ENCODE measurements at places on chromosomes 11 and 22. TPM values are rescaled to one million over a fixed set of nuclear protein-coding genes. Genes with fewer than 3 reads are reported as not detected.

Gene ACTN3
- not detected for total RNA-seq

Gene SCT
- not detected for total RNA-seq

Gene SELENOH
- 210 TPM for total RNA-seq

DNA sequence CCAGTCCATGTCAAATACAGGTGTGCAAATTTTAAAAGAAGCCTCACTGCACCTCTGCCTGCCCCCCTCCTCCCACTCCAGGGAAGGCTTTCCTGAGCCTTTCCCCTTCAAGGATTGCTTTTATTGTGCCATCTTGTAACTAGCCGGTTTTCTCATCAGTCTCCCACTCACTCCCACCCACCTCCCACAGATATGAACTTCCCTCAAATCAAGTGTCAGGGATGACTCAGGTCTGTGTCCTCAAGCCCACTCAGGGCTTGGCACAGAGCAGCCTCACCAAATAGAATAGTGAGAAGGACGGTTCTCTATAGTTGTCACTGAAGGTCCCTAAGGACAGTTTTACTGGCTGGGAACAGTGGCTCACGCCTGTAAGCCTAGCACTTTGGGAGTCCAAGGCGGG is 43.0 kb downstream of the THAP12 start:
- no peaks in the 10 kb centered on the region for H3K27me3 ChIP-seq
- peaks cover 2% of the 10 kb centered on the region for H3K36me3 ChIP-seq
- no peak overlapping the region for H3K4me3 ChIP-seq
- no peak for DNase-seq
- H3K4me1 ChIP-seq: peaks cover 21% of the 10 kb centered on the region

- H3K27ac ChIP-seq: no peak overlapping the region
- peaks cover 10% of the 10 kb centered on the region for H3K27me3 ChIP-seq
- no peaks in the 10 kb centered on the region for H3K4me1 ChIP-seq
- no peaks in the 10 kb centered on the region for H3K36me3 ChIP-seq
- H3K4me3 ChIP-seq: no peak overlapping the region
These were observed 147.3 kb downstream of the FEZ1 start for GRCh38 chr11:125348674-125349309.

All from activated CD8-positive, alpha-beta T cell treated with anti-CD3 and anti-CD28 coated beads, Interleukin-2, amount 10 ng/mL, durations not matched to agents 7 days and 5 days (primary cell).